Foreskin keratinocyte (primary cell): ENCODE measurements at places on chromosomes 3 and 15.

DNA sequence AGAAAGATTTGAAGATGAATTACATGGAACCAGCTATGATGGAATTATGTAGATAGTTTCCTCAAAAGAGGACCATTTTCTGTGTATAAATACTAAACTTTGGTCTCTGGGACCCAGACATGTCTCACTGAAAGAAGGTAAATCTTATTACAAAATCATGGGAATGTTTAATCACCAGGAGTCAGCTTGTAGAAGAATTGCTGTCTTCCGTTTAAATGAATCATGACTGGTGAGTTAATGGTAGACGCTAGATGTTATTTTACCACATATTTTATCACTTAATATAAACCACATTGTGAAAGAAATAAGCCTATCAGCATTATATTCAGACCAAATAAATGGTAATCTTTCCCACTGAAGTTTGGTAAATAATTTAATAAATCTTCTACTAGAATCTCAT is 322.3 kb upstream of the SUCLG2 start:
- DNase-seq, result no peak

DNA sequence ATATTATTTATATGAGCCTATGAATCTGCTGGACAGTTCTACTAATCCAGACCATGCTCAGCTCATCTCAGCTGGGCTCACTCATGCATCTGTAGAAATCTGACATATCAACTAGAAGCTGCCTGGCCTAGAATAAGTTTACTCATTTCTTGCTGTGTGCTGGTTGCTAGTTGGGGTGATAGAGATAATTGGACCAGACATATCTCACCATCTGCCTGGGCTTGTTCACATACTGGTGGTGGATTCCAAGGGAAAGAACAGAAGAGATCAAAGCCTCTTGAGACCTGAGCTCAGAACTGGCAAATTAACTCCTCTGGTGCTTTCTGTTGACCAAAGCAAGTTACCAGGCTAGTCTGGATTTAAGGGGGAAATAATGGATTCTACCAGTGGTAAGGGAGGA is 109.1 kb downstream of the NSUN3 start:
- DNase-seq, result peak; percentile 51

- DNase-seq, result no peak
Observed at GRCh38 chr15:80920271-80920699, 69.3 kb downstream of the MESD start.

DNA sequence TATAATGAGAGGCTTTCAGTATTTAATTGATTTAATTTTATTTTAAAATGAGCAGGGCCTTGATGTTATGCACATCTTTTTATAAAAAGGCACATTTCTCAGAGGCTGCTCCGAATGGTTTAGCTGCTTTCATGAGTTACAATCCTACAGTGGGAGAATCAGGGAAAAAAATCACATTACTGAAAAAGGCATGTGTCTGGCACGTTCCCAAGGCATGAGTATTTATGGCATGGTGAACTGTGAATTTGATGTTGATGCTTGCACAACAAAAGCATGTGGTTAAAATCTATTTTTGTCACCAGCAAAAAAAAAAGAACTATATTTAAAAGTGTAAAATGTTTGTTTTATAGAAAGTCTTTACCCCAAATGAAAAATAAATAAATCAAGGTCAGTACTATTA is 485.2 kb upstream of the ROBO2 start:
- no peak for DNase-seq

GRCh38 chr3:41209646-41210045 is 10.3 kb downstream of the CTNNB1 start:
- DNase-seq, result no peak

- no peak for DNase-seq
Observed at GRCh38 chr3:27378331-27378730, 9.1 kb upstream of the NEK10 start.

GRCh38 chr3:192929755-192930547 is 12.3 kb upstream of the MB21D2 start:
- peak; percentile 76 for DNase-seq

GRCh38 chr3:115512565-115513415 is 110.5 kb upstream of the GAP43 start:
- peak; percentile 46 for DNase-seq
